ENCODE measurements at places on chromosomes 7 and 10.

DNA sequence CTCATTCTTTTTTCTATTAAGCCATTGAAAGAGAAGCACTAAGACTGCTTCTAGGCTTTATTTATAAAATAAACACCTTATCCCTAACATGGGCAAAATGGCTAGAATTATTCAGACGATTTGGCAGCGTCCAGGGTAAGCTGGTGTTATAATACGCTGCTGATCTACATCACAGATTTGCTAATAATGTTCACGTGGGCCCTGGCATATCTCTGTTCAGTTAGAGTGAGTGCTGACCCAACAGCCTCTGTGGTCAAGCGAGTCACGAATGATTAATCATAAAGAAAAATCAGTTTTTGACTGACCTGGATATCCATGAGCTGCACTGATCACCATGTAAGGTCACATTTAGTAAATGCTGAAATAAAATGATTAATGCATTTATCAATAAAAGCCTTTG, 28.4 kb upstream of the CBLL1 start:
- no peak for DNase-seq

DNA sequence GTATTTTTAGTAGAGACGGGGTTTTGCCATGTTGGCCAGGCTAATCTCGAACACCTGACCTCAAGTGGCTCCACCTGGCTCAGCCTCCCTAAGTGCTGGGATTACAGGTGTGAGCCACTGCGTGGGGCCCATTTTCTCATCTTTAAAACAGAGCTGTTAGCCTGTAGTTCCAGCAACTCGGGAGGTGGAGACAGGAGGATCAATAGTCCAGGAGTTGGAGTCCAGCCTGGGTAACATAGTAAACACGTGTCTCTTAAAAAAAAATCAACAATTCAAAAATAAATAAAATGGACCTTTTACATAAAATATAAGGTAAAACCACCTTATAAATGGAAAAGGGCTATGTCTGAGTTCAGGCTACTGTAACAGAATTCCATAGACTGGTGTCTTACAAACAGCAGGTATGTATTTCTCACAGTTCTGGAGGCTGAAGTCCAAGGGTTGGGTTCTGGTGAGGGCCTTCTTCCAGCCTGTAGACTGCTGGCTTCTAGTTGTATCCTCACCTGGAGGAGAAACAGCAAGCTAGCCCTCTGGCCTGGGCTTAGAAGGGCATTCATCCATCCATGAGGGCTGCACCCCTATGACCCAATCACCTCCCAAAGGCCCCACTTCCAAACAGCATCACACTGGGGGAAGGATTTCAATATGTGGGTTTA, 7.0 kb upstream of the PVRIG start:
- no peak for DNase-seq

GRCh38 chr10:132698211-132698751, 87.7 kb downstream of the NKX6-2 start:
- no peak for DNase-seq

- DNase-seq: peak; percentile 60
Measured at GRCh38 chr7:99499371-99499720, 735 bp downstream of the ZNF394 start.

GRCh38 chr7:52211930-52212329, 823.5 kb upstream of the POM121L12 start:
- DNase-seq: no peak

DNA sequence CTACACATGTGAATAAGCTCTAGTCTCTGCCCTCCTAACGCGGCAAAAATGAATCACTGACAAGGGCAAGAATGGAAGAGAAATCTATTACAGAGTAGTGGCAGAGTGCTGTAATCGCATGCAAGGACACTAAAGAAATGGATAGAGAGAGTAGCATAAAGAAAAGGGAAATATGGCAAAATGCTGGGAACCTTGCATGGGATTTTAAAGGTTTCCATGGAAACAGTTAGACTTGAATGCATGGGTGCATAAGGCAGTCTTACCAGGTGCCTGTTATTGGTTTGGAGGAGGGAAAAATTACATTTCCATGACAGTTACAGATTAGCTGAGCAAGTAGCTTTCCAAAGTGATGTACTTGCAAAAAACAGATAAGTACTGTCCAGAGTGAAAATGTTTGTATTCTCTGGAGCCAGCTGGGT, 233.4 kb downstream of the PTN start:
- no peak for DNase-seq

- no peak for DNase-seq
Measured at GRCh38 chr10:51910189-51910588, 210.8 kb upstream of the CSTF2T start.

- no peak for DNase-seq
Measured at GRCh38 chr10:74114041-74114448, 36.6 kb downstream of the AP3M1 start.

DNA sequence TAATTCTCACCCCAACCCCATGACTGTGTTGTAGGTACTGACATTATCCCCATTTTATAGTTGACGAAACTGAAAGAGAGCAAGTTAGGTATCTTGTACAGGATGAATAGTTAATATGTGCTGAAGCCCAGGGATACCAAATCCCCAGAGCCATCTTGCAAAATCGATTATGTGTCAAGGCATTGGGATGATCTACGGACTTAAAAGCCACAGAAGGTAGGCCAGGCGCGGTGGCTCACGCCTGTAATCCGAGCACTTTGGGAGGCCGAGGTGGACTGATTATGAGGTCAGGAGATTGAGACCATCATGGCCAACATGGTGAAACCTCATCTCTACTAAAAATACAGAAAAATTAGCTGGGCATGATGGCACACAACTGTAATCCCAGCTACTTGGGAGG, 242.4 kb upstream of the RHOBTB1 start:
- DNase-seq: no peak

- peak; percentile 84 for DNase-seq
Measured at GRCh38 chr10:5442065-5442989, 30.0 kb downstream of the NET1 start.

DNA sequence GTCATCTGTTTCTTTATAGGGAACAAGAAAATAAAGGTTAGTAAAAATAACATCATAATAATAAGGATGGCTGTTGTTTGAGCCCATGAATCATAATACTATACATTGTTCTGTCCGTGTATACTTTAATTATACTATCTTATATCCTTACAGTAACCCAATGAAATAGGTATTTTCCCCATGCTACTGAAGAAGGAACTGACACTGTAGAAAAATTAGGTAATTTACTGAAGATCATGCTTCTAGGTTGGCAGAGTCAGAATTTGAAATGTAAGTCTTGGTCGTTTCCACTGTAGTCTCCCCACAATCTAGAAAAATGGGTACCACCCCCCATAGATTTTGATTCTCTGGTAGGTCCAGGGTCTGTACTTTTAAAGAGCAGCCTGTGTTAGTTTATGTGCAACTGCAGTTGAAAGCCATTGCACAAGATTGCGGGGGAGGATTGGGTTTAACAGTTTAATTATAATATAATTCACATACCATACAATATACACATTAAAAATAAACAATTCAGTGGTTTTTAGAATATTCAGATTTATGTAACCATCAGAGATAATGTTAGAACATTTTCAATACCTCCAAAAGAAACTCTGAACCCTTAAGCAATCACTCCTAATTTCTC, 47.7 kb downstream of the SHOC2 start:
- DNase-seq: no peak

DNA sequence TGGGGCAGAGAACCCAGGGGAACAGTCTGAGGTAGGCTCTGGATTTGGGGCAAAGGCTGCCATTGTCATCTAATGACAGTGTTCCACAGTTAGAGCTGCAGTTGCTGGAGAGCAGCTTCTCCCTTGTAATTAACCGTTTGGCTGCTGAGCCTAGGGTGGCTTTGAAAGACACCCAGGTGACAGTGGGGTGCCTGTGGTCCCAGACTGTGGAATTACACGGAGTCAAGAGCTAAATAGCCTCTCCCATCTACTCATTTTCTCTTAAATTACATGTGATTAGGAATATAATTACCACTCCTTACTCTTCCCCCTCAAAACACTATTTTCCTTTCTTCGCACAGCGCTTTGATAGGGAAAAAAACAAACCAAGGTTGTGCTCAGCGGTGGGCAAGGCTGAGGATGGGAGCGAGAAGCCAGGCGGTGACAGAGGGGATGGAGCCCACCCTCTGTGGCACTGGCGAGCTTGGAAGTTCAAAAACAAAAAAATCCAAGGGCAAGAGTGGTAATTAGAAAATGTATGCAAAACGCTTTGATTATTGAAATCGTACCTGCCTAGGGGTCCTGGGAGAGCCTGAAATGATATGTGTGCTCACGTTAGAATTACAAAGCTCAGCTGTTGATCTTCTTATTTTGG, 44.1 kb downstream of the BAMBI start:
- DNase-seq: no peak

DNA sequence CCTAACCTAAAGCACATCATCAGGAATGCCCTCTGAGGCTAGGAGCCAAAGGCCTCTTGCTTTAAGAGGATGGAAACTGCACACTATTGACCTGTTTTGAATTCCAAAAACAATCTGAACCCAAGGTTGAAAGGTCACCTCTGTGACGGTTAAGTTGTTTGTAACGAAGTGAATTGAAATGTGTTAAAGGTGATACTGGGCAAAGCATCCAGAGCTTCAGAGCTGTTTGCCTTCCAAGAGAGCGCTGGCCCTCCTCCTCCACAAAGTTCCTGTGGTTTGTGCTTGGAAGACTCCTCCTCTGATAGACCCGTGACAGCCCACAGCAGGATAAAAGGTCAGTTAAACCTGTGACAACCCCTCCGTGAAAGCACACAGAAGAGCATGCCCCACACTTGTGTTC, 133.7 kb upstream of the CTTNBP2 start:
- DNase-seq: no peak

- DNase-seq: peak; percentile 5
Measured at GRCh38 chr7:133805426-133805825, 321.7 kb upstream of the LRGUK start.

DNA sequence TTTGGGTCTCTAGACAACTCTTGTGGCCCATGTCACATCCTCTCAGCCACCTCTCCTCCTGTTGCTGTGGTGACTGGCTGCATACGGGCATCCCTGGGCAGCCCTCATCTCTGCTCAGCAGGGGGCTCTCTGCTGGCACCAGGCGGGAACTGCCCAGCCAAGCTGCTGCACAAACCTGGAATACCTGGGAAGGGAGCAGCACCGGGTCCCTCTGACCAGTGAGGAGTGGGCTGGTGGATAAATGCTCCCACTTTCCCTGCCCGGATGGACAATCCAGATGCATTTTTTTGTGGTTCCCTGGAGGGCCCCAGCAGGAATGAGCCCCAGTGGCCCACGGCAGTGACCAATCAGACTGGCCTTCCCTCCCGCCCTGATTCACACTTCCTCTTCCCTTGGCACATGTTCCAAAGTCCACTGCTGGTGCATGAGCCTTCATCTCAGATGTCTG, 21.9 kb downstream of the GRID1 start:
- DNase-seq: no peak

GRCh38 chr10:59839576-59839975, 66.8 kb downstream of the CCDC6 start:
- DNase-seq: no peak

DNA sequence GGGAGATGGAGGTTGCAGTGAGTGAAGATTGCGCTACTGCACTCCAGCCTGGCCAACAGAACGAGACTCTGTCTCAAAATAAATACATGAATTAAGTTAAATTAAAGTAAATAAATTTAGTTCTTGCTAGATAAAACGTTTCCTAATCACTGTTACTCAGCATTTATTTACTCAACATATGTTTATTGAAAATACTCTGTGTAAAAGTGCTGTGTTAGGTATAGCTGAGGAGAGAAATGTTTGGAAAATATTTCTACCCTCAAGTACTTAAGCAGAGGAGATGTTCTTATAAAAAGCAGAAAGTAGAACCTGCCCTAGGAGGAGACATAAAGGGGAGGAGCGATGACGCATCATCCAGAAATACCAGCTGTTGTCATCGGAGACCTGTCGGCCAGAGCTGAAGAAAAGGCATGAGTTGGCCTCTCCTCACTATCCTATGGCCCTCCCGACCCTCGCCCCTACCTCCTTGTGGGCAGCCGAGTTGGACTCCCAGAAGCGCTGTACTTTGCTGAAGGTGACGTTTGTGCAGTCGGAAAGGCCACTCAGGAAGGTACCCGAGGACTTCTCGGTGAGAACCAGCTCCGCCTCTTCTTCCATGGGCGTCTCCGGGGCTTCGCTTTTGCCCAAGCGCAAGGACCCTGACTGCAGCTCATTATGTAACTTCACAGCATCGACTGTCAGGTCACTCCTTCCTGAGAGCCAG, 1.1 kb downstream of the RRP12 start:
- DNase-seq: peak; percentile 65
